ENCODE measurements at places on chromosomes 3 and 15.

- H3K36me3 ChIP-seq, result no peaks in the 10 kb centered on the region
- H3K27ac ChIP-seq, result no peak overlapping the region
- DNase-seq, result no peak
- H3K4me1 ChIP-seq, result peaks cover 6% of the 10 kb centered on the region
Measured at GRCh38 chr3:88444251-88444650, 294.5 kb downstream of the C3orf38 start.

GRCh38 chr15:61750271-61751084 is 309.8 kb downstream of the VPS13C start:
- H3K4me3 ChIP-seq, result no peak overlapping the region
- no peaks in the 10 kb centered on the region for H3K4me1 ChIP-seq
- no peaks in the 10 kb centered on the region for H3K27me3 ChIP-seq
- H3K36me3 ChIP-seq, result no peaks in the 10 kb centered on the region
- DNase-seq, result no peak
- H3K27ac ChIP-seq, result no peak overlapping the region

DNA sequence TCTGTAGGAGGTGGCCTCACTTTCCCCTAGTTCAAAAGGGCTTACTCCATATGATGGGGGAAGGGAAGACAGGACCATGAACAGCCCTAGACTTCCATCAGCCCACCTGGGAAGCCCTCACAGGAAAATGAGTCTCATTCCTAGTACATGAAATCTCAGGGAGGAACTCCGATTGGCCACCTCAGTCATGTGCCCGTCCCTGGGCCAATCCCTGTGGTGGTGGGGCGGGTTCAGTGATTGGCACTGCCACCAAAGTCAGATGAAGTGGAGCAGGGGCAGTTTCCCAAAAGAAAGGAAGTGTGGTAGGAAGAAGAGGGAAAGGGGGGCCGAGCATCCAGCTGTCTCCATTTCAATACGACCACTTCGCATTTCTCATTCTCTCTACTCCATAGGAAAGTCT is 25.9 kb upstream of the GP9 start:
- no peak overlapping the region for H3K4me3 ChIP-seq
- H3K27ac ChIP-seq, result no peak overlapping the region
- no peaks in the 10 kb centered on the region for H3K4me1 ChIP-seq
- H3K36me3 ChIP-seq, result no peaks in the 10 kb centered on the region
- no peak for DNase-seq

- H3K27me3 ChIP-seq, result no peaks in the 10 kb centered on the region
- no peaks in the 10 kb centered on the region for H3K4me1 ChIP-seq
- H3K36me3 ChIP-seq, result no peaks in the 10 kb centered on the region
- no peak overlapping the region for H3K4me3 ChIP-seq
- no peak for DNase-seq
Measured at GRCh38 chr3:192281207-192281880, 446.0 kb downstream of the FGF12 start.

GRCh38 chr3:29805757-29806156 is 524.9 kb downstream of the RBMS3 start:
- no peak overlapping the region for H3K4me3 ChIP-seq
- no peaks in the 10 kb centered on the region for H3K4me1 ChIP-seq
- DNase-seq, result no peak
- H3K27ac ChIP-seq, result no peak overlapping the region
- no peaks in the 10 kb centered on the region for H3K36me3 ChIP-seq
- no peaks in the 10 kb centered on the region for H3K27me3 ChIP-seq

Data from stimulated activated naive B cell treated with anti-CD40 and anti-IgM and Interleukin-4, amounts not matched to agents 10 μg/mL and 1 μg/mL and 100 μg/mL, for 72 hours (primary cell).